NCI-H187 treated with DMSO at 0.1 percent for 48 hours (cell line): ENCODE measurements at places on chromosomes 5 and 9.

DNA sequence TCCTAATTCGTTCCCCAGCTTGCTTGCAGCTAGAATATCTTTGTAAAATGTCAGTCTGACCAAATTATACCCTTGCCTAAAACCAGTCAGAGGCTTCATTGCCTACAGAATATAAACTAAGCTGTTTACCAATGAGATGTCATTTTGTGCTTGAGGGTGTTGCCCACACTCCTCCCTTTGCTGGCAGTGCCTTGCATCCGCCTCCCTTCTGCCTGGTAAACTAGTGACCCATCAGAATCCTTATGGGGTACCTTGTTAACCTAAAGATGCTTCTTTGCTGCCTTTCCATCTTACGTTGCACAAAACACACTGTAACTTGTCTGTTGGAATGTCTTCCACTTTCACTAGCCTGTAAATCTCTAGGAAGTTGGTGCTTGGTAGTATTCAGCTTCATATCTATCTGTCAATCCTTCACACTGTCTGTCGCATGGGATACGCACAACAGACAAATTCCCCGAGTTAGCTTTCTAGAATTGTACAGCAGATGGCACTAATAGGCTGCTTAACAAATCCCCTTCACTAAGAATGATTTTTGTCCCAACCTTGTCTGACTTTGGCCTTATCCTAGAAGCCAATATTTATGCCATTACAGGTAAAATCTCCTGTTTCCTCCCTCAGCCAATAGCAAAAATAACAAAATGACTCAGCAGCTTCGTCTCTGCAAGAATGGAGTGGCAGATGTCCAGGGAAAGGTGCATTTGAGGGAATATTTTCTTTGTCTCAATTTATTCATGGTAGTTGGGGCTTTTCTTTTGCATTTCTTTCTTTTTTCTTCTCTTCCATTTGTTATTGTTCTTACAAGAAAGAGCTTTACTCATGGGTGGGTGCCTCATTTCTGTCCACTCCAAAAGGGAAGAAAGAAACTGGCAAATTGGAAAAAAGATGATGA lies 3.0 kb downstream of the NUDT2 start:
- DNase-seq, result no peak

- no peak for DNase-seq
Measured at GRCh38 chr9:75588808-75589207, 301.7 kb upstream of the PCSK5 start.

GRCh38 chr9:34254141-34254913 lies 74.7 kb downstream of the KIF24 start:
- no peak for DNase-seq

DNA sequence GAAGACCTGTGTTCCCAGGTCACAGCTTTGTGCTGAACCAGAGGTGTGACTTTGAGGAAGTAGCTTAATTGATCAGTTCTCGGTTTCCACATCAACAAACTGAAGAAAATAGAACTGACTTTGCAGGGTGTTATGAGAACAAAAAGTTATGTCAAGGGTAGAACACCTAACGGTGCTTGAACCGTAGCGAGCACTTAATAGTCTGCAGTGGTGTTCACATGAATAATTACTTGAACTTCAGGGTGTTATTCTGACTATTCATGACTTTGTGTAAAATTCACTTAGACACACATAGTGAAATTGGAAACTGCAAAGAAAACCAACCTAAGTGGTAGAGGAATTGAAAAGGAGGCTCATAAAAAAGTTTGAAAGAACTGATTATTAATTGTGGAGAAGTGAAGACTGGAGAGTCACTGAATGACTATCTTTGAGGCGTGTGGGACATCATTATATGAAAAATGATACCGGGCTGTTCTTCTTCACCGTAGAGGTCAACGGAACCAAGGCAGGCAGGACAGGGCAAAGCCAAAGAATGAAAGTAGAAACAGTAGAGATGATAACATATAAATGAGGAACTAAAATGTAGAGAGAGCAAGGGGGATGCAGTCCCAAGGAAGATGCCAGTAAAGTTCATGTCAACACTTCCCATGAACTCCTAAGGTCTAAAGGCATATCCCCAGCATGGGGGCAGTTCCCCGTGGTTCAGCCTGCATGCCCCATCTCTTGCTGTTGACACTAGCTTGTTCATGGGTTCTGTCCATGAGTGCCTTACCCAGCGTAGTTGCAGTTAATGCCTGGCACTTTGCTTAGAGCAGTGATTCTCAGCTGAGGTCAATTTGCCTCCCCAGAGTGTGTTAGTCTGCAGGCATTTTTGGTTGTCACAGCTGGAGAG lies 118.7 kb downstream of the ZNF462 start:
- DNase-seq, result no peak

DNA sequence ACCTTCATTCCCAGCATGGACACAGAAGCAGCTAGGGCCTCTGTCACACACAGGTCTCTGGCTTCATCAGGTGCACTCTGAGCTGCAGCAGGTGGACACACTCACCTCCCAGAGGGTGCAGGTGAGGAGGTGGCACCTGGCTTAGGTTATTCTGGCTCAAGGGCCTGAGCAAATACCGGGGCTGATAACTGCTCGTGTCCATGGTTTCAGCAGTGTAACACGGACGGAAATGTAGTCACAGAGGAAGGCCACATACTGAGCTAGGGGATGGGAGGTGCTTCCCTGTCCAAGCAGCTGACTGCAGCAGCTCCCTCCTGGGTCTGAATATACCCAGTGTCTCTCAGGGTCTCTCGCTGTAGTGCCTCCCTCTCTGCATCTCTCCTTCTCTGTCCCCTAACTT lies 5.7 kb downstream of the PHF2 start:
- DNase-seq, result no peak

GRCh38 chr5:144778561-144778960 lies 607.9 kb downstream of the KCTD16 start:
- no peak for DNase-seq

DNA sequence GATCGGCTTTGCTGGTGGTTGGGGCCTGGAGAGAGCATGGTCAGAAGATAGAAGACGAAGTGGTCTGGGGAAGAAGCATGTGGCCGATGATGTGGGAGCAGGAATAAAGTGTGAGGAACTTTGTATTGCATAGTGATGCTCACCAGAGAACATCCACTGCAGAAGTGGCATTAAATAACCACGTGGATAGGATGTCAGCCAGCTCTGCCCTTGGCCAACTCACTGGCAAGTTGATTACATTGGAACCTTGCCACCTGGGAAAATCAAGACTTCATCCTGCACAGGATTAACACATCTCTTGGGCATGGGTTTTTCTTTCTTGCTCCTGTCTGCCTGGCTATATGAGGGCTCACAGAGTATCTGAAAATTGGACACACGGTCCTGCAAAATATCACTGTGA lies 217.4 kb downstream of the DMRT2 start:
- DNase-seq, result no peak

DNA sequence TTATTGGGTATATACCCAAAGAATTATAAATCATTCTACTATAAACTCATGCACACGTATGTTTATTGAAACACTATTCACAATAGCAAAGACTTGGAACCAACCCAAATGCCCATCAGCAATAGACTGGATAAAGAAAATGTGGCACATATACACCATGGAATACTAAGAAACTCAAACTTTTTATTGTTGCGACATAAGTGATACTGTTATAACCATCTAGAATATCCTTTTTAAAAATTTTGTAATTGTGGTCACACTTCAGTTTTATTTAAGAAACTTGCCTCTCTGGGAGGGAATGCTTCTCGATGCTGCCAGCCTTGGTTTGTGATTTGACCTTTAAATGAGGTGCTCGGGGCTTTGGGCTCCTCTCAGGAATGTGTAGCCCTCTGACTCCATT lies 200.9 kb upstream of the OTULINL start:
- DNase-seq, result no peak

- no peak for DNase-seq
Measured at GRCh38 chr5:18699681-18700080, 1065.4 kb downstream of the TAF11L14 start.

- no peak for DNase-seq
Measured at GRCh38 chr5:84425365-84425881, 40.7 kb upstream of the EDIL3 start.

DNA sequence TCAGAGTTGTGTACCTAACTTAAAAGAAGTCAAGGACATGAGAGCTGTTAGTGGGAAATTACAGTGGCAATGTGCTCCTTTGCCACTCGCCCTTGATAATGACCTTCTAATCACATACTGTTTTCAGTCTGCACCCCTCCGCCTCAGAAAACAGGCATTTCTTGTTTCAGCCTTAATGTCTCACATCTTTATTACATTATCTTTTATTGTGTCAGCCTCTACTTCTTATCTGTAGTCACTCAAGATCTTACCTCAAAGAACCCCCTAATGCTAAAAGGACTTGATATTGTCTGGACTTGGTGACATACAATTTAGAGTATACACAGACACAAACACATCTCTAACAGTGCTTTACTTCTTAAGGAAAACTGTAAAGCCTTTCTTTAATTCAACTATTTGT lies 97.9 kb downstream of the PLCXD3 start:
- no peak for DNase-seq

GRCh38 chr5:149071756-149072155 lies 8.9 kb upstream of the SH3TC2 start:
- no peak for DNase-seq

DNA sequence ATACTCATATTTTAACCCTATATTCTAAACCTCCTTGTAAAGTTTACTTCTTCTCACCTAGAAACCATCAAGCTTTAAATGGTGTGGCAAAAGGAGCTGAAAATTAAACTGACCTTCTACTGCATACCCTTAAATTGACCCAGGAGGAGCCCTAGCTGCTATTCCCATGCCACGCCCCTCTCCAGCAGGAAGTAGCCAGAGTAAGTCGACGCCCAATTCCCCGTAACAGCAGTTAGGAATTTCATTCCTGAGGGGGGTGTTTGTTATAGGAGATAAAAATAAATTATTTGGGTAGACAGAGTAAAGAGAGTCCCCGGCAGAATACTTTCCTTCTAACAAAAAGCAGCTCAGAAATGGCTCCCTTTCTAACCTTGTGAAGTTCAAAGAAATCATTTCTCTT lies 111.8 kb upstream of the FAM174A start:
- no peak for DNase-seq
